ENCODE measurements at places on chromosomes 16 and 17.

GRCh38 chr16:83802135-83802534, 5.6 kb upstream of the HSBP1 start:
- no peak for DNase-seq

DNA sequence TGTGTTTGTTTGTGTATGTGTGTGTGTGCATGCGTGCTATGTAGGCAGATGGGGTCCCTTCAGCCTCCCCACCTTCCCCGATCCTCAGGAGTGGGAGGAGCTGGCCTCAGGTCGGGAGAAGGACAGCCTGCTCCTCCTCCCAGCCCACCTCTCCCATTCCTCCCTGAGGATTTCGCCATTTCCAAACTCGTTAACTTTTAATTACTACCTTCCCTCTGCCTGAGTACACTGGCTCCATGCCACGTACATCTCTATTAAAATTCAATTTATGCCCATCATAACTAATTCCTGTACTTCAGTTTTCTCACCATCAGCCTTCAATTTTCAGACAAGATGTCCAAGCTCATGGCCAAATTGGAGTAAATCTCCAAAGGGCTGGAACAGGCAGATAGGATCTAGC, 148.6 kb downstream of the SDK2 start:
- DNase-seq: no peak

DNA sequence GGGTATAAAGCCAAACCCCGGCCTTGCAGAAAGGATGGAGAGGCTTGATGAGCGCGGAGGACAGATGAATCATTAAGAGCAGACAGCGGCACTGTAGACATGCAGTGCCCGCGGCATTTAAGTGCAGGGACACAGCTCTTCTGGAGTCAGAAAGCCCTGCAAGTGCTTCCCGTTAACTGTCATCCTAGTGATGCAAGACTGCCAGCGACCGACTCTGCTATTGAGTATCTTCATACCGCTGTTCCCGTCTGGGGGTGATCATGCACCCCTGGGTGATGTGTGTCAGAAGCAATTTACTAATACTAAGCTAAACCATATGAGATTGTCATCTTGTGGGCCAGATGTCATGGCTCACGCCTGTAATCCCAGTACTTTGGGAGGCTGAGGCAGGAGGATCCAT, 101.0 kb downstream of the ABCC6 start:
- DNase-seq: no peak

DNA sequence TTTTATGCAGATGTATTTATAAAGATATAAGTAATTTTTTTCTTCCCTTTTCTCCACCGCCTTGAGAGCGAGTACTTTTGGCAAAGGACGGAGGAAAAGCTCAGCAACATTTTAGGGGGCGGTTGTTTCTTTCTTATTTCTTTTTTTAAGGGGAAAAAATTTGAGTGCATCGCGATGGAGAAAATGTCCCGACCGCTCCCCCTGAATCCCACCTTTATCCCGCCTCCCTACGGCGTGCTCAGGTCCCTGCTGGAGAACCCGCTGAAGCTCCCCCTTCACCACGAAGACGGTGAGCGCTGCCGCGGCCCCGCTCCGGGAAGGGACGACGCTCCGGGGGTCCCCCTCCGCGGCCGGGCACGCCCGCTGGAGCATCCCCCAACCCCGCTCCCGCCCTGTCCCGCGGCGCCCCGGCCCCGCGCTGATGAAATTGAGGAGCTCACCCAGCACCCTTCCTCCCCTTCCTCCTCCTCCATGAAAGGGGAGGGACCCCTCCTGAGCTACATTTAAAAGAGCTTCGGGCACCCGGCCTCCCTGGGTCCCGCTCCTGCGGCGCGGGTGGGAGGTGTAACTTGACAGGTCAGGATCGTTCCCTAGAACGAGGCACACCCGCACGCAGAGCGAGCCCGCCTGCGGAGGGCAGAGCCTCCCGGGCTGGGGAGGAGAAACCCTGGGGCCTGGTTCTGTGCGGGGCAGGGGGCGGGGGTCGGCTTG, 706 bp downstream of the HLF start:
- peak; percentile 13 for DNase-seq

DNA sequence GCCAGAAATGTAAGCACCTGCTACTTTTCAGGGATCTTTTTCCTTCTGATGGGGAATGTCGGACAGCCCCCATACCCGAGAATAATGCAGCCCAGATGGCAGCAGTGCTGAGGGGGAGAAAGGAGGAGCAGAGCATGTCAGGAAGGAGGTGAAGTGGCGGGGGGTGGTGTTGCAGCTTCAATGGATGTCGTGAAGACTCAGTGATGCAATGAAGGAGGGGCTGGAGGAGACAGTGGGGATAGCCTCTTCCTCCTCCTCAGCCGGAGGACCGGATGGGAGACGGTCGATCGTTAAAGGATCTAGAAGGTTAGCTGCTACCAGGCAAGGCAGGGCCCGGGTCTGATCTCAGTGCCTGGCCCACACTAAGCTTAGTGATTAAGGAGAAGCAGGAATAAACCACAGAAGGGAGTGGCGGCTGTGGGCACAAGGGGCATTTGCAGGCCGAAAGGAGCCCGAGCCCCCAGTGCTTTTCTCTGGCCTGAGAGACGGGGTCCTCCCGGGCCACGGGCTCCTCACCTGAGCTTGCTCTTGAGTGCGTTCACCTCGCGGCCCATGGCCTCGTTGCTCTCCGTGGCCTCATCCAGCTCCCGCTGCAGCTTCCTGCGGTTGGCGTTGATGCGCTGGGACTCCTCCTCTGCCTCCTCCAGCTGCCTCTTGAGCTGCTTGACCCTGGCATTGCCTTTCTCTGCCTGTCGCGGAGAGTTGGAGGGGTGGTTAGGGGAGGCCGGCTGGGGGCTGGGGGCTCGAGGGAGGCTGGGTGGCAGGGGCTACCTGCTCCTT, 64.5 kb downstream of the NDE1 start:
- no peak for DNase-seq

Measured in hematopoietic multipotent progenitor cell treated with erythropoietin and hydrocortisone succinate and interleukin-3 and kit ligand, for 6 days (in vitro differentiated cells).